Right lung (tissue), 10 donors: ENCODE measurements at places on chromosomes 2 and 18.

- no peak for DNase-seq
Observed at GRCh38 chr2:31254237-31255203, 20.6 kb downstream of the EHD3 start.

DNA sequence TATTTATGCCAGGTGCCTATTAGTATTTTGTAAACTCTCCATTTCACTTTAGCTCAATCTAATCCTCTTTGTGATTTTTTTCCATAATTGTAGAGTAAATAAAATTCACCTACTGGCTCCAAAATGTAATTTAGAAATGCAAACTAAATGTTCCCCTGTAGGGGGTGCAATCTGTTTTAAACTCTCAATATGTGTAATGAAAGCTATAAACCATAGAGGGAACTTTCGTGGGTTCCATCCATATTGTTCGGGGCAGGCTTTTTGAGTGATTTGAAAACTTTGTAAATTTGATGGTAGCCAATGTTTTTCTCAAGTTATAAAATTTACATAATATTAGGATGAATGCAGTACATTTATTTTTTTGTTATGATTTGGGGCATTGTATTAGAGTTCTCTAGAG lies 49.4 kb downstream of the TSPYL6 start:
- DNase-seq, result no peak

- DNase-seq, result no peak
Observed at GRCh38 chr18:48153613-48154481, 223.4 kb upstream of the SMAD2 start.

DNA sequence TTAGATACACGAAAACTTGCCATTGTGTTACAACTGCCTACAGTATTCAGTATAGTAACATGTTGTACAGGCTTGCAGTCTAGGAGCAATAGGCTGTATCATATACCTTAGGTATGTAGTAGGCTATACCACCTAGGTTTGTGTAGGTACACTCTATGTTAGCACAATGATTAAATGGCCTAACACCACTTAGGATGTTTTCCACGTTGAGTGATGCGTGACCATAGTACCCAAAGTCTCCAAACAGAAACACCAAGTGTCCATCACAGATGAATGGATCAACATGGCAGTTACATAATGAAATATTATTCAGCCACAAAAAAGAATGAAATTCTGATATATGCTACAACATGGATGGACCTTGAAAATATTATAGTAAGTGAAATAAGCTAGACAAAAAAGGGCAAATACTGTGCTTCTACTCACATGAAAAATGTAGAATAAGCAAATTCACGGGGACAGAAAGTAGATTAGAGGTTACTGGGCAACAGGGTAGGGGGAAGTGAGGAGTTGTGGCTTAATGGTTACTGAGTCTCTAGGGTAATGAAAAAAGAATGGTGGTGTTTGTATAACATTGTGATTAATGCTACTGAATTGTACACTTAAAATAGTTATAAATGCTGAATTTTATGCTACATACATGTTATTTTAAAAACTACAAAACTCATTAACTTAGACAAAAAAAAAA lies 62.6 kb downstream of the TMEM131 start:
- DNase-seq, result no peak

- DNase-seq, result no peak
Observed at GRCh38 chr2:236173036-236173728, 5.0 kb upstream of the GBX2 start.

- DNase-seq, result no peak
Observed at GRCh38 chr2:181752301-181752700, 72.0 kb upstream of the NEUROD1 start.

DNA sequence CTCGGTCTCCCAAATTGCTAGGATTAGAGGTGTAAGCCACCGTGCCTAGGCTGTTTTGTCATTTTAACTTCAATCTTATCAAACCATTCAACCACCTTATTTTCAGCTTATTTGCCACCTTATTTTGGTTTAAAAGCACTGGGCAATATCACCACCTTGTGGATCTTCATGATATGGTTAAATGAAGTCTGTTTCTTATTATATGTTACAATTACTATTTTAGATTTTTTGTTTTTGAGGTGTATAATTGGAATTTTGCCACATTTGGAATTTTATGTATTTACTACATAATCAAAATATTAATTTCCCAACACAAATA lies 43.8 kb upstream of the SCN9A start:
- no peak for DNase-seq

DNA sequence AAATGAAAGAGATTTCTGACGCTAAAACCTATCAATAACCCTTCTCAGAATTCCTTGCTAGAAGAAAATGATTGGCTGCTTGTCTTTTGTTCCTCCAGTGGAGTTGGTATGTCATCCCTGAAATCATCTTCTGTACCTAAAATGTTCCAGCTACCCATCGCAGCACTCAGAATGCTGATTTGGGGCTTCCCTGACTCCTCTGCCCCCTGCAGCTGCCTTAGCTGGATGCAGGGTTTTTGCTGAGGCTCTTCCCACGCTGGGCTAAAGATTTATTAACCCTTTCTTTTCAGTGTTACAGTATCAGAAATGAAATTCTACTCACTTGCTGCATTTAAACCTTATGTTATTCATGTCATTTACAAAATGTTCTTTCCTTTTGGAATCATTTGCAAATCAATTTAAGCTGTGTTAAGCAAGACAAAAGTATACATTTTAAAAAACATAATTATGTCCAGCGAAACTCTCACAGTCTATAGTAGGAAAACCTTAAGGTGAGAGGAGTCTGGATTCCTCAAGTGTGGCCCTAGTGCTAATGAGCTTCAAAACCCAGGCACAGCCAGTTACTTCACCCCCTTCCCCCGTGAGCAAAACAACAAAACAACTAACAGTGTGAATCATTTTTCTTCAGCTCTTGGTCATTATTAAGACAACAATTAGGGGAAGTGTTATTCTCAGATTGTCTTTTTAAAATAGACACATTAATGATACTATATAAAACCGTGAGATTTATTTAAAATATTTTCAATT lies 32.8 kb downstream of the PKP4 start:
- DNase-seq, result no peak

DNA sequence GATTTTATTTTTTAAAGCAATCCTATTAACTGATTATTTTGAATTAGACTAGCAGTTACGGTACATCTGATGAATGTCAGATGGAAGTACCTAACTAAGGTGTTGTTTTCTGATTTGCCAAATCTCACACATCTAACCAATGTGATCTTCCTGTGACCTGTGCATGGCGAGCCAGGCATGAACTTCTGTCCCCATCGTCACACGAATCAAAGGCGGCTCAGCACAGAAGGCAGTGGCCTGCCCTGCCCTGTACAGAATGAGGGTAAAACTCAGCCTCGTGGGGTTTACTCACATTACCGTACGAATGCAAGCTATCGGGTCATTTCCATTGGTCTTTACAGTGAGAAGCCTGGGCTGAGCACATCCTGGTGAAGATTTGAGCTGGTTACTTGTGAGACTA lies 87.3 kb downstream of the WDSUB1 start:
- DNase-seq, result no peak

- peak; percentile 64 for DNase-seq
Observed at GRCh38 chr18:52339891-52340371, at the start of gene DCC. Gene DCC, plus strand, starts transcription at chr18:52340197. Its CDS starts 591 bp downstream, at chr18:52340788.
